ENCODE measurements at places on chromosomes 2 and 18.

GRCh38 chr2:146228466-146229058, 1616.3 kb upstream of the ACVR2A start:
- H3K4me1 ChIP-seq: no peaks in the 10 kb centered on the region
- no peaks in the 10 kb centered on the region for H3K27me3 ChIP-seq
- H3K4me3 ChIP-seq: no peak overlapping the region
- no peak for DNase-seq
- no peaks in the 10 kb centered on the region for H3K36me3 ChIP-seq

- no peak overlapping the region for H3K4me3 ChIP-seq
- no peaks in the 10 kb centered on the region for H3K27me3 ChIP-seq
- H3K4me1 ChIP-seq: peaks cover under 1% of the 10 kb centered on the region
- H3K36me3 ChIP-seq: no peaks in the 10 kb centered on the region
- DNase-seq: no peak
Measured at GRCh38 chr18:23547846-23548245, 38.5 kb downstream of the NPC1 start.

DNA sequence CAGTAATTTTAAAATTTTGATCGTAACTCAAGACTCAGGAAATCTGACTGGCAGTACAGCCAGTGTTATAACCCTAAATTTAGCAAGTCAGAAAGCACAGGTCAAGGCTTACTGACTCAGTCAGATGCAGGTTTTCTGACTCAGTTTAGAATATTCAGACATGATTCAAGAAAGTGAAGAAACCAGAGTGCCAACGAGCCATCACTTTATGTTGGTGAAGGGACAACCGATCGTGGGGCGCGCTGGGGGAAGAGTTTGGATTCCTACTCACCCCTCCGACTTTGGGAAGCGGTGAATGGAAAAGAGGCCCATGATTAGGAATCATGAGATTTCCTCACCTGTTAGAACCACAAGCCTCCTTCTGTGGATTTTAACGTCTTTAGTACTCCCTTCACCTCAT, 998 bp downstream of the RNF149 start:
- no peak for DNase-seq
- H3K4me1 ChIP-seq: peaks cover 13% of the 10 kb centered on the region
- peak overlapping the region; percentile 92 for H3K27ac ChIP-seq
- H3K36me3 ChIP-seq: no peaks in the 10 kb centered on the region
- no peaks in the 10 kb centered on the region for H3K27me3 ChIP-seq

GRCh38 chr2:14126846-14127245, 505.7 kb upstream of the LRATD1 start:
- no peaks in the 10 kb centered on the region for H3K36me3 ChIP-seq
- no peaks in the 10 kb centered on the region for H3K27me3 ChIP-seq
- H3K27ac ChIP-seq: no peak overlapping the region
- no peaks in the 10 kb centered on the region for H3K4me1 ChIP-seq

DNA sequence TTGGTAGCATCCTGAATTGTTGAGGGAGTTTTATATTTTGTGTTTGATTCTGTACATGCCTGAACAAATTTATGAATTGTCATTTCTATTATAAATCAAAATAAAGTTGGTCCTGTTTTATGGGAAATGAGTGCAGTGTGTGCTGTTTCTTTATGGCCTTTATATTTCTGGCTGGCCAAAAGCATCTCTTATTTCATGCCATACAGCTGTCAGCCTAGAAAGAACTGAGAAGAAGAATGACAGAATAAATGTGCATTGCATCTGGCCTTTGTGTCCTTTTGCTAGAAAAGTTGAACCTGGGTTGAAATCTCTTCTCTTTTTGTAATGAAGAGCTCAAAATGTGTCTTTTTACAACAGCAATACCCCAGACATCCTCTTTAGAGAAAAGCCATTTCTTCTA, 474.7 kb upstream of the LRATD1 start:
- H3K27ac ChIP-seq: no peak overlapping the region
- no peaks in the 10 kb centered on the region for H3K4me1 ChIP-seq
- H3K27me3 ChIP-seq: no peaks in the 10 kb centered on the region
- no peak overlapping the region for H3K4me3 ChIP-seq
- no peaks in the 10 kb centered on the region for H3K36me3 ChIP-seq

DNA sequence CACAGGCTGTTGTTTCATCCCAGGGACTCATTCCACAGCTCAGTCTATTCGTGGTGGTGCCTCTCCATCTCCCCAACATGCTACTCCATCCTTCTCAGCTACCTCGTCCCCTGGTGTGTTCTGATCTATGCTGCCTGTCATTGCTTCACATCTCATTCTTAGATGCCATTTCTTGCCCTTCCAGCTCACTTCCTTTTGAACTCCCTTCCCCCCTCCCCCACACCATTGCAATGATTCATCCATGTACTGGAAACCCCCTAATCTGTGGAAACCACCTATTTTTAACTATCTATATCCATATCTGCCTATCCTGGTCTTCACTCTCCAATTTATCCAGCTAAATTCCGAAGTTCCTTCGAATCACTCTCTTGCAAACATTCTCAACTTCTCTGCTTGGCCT, 65.7 kb upstream of the PARD3B start:
- H3K27me3 ChIP-seq: no peaks in the 10 kb centered on the region
- H3K36me3 ChIP-seq: no peaks in the 10 kb centered on the region
- DNase-seq: no peak
- no peak overlapping the region for H3K27ac ChIP-seq
- no peak overlapping the region for H3K4me3 ChIP-seq
- H3K4me1 ChIP-seq: no peaks in the 10 kb centered on the region

DNA sequence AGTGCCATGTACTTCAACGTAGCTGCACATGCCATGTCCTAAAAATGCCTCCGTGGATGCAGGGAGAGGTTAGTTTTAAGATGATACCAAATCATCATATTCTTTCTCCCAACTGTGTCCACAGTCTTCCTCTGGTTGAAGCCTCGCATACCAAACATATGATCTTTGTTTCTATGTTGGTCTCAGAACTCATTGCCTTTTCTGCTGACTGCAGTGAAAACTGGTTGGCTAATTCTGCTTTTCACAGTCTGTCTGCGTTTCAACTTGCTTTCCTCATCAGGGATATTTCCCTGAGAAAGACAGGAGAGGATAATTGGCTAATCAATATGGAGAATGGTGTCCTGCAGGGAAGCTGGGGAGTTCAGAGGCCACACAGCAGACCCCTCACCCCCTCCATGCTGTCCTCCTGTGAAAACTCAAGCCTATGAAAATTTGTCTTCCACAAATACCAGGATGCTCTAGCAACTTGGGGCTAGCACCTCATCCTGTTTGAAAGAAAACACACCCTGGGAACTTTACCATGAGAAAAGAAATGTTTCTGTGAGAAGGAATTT, 192.2 kb upstream of the PXDN start:
- H3K4me3 ChIP-seq: no peak overlapping the region
- no peak for DNase-seq
- no peaks in the 10 kb centered on the region for H3K27me3 ChIP-seq
- H3K36me3 ChIP-seq: no peaks in the 10 kb centered on the region

DNA sequence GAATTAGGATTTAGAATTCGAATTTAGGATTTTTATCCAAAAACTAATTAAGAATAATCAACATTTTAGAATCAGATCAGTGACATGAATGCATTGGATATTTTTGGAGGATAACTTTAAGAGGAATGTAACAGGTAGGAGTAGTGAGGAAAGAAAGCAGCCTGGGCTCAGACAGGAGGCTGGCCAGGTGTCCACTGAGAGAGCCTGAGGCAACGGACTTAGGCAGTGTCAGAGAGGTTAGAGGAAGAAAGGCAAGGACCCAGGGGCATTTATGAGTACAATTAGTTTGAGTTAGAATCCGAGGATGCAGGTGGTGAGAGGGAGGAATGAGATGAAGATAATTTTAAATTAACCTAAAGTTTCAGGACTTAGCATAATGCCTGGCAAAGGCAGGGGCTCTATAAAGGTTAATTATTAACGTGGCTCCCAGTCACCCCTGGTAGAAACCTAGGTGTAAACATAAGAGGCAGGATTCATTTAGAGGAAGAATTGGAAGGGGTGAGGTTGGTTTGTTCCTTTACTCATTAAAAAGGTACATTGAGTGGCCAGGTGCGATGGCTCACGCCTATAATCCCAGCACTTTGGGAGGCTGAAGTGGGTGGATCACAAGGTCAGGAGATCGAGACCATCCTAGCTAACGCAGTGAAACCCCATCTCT, 507.1 kb downstream of the TMEM182 start:
- no peak for DNase-seq
- H3K27ac ChIP-seq: no peak overlapping the region
- no peaks in the 10 kb centered on the region for H3K36me3 ChIP-seq
- H3K4me3 ChIP-seq: no peak overlapping the region
- H3K4me1 ChIP-seq: no peaks in the 10 kb centered on the region

DNA sequence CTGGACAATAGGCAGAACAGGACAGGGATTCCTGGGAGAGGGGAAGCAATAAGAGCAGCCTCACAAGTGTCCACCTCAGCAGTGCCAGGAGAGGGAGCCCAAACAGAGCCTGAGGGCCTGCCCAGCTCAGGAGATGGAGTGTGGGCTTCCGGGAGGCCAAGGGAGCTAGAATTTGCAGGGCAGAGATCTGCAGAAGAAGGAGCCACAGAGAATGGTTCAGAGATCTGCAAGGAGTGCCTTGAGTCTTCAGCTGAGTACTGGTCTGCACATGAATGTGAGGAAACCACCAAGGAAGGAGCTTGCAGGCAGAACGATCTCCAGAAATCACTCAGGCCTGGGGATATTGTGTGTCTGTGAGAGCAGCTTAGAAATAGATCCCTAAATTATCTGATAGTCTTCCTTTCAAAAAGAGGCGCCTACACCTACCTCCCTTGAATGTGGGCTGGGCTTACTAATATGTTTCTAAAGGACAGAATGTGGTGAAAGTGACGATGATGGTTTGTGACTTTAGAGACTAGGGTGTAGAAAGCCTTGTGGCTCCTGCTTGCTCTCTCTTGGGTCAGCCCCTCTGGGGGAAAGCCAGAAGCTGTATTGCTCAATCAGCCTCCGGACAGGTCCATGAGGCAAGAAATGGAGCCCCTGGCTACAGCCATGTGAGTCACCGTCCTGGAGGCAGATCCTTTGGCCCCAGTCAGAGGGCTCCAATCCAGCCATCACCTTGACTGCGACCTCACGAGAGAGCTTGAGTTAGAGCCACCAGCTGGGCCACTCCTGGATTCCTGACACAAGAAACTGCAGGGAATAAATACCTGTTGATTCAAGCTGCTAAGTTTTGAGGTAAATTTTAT, 7.6 kb upstream of the LPIN1 start:
- no peaks in the 10 kb centered on the region for H3K27me3 ChIP-seq
- no peaks in the 10 kb centered on the region for H3K36me3 ChIP-seq
- H3K4me1 ChIP-seq: peaks cover 7% of the 10 kb centered on the region
- no peak overlapping the region for H3K27ac ChIP-seq

DNA sequence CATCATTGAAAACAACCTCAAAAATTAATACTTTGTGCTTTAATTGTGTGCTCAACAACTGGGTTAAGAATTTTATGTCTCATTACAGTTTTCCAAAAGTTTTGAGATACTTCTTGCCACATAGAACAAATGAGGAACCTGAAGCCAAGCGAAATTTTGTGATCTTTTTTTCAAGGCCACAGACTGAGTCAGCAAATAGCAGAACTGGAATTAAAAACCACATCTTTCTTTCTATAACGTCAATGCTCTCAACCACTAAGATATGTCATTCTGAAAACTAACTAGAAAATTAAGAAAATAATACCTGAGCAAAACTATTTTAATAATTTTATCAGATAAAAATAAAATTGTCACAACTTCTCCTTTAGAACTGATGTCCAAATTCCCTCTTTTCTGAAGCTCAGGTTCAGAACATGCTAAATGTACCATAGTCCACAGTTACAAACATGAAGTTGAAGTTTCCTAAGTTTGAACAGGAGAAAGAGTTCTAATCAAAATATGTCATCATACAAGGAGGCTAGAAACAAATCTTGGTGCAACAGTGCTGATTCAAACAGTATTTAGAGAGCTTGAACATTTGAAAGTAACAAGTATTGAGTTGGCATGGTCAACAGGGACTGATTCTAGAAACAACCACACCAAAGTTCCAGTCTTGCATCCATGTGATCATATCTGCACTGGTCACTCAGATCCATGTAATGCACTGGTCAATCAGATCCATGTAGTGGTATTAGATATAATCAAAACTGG, 27.6 kb upstream of the CALCRL start:
- H3K27ac ChIP-seq: peak overlapping the region; percentile 1
- no peaks in the 10 kb centered on the region for H3K27me3 ChIP-seq
- DNase-seq: no peak
- no peaks in the 10 kb centered on the region for H3K4me1 ChIP-seq
- no peak overlapping the region for H3K4me3 ChIP-seq

GRCh38 chr2:144165599-144166250, 354.2 kb downstream of the ZEB2 start:
- no peaks in the 10 kb centered on the region for H3K27me3 ChIP-seq
- H3K4me3 ChIP-seq: no peak overlapping the region
- H3K4me1 ChIP-seq: no peaks in the 10 kb centered on the region
- DNase-seq: no peak
- no peak overlapping the region for H3K27ac ChIP-seq

DNA sequence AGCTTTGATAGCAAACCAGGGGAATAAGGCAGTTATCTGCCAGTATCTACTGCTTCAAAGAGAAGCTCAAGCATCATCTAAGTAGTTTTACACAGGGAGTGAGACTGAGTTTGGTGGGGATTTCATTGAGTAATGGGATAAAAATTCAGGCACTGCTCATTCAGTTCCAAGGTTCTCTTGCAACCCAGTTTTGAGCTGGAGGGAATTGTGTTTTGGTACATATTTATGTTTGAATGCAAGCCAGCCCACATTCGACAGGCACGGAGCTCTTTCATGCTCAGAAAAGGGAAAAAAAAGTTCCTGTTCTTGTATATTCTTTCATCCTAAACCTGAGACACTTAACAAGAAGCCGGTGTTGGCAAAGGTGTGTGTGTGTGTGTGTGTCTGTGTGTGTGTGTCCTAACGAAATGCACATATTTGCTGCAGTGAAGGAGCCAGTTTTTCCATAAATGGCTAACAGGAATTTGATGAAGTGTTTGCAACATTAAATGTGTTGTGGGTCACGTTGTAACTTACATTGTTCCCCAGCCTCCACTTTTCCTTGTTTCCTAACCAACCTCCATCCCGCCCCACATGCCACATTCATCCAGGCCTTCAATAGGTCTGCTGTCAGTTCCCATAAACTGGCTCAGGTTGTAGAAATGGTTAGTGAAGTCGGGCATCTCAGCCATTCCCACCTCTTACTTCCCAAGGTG, 311.1 kb downstream of the TXNL1 start:
- H3K36me3 ChIP-seq: no peaks in the 10 kb centered on the region
- no peak overlapping the region for H3K27ac ChIP-seq
- no peaks in the 10 kb centered on the region for H3K27me3 ChIP-seq
- peaks cover 7% of the 10 kb centered on the region for H3K4me1 ChIP-seq

GRCh38 chr18:55354795-55355194, 233.2 kb downstream of the TCF4 start:
- no peak for DNase-seq
- no peak overlapping the region for H3K4me3 ChIP-seq
- H3K4me1 ChIP-seq: no peaks in the 10 kb centered on the region
- no peak overlapping the region for H3K27ac ChIP-seq
- no peaks in the 10 kb centered on the region for H3K27me3 ChIP-seq

GRCh38 chr18:22848615-22849014, 84.5 kb upstream of the RBBP8 start:
- H3K27me3 ChIP-seq: no peaks in the 10 kb centered on the region
- no peak for DNase-seq
- H3K4me3 ChIP-seq: no peak overlapping the region
- no peaks in the 10 kb centered on the region for H3K36me3 ChIP-seq

- H3K27me3 ChIP-seq: no peaks in the 10 kb centered on the region
- H3K36me3 ChIP-seq: no peaks in the 10 kb centered on the region
- no peak overlapping the region for H3K27ac ChIP-seq
- DNase-seq: no peak
- H3K4me3 ChIP-seq: no peak overlapping the region
Measured at GRCh38 chr18:48048251-48048650, 117.8 kb upstream of the SMAD2 start.
